GM23248 (cell line): ENCODE measurements at places on chromosomes 16 and 17. TPM values are rescaled to one million over a fixed set of nuclear protein-coding genes. Genes with fewer than 3 reads are reported as not detected.

Gene CBFA2T3
- polyA plus RNA-seq, result 0.08 TPM in 1 of 2 replicates, not detected in the other

Gene SLFN13
- 3.9 and 4.8 TPM in 2 replicates for polyA plus RNA-seq

DNA sequence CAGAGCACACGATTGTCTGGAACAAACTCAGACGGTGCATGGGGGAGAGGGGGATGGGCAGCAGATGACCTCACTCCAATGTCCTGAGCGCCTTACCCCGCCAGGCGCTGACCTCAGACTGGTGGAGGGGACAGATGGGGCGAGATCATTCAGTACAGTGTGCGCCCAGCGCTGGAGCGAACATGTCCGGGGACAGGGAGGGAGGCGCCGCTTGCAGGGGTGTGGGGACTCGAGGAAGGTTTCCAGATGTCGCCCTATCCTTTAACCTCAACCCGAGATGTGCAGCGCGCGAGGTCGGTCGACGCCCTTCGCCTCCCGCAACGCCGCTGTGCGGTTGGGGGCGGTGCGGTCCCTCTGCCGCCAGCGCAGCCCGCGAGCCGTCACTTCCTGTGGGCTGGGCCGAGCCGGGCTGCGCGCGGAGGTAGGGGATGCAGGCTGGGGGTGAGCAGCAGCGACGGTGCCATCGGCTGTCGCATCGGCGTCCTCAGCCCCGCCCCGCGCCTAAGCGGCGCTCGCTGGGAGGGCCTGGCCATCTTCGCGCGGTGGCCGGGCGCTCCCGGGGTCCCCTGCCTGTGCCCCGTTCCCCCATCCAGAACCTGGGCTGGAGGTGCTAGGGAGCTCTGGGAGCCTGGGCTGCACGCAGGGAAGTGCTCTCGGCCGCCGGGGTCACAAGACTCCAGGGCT is 5.3 kb upstream of the CDR2L start:
- peaks cover 10% of the 10 kb centered on the region; the same call in 1 of the 2 replicates for H3K4me1 ChIP-seq
- peak; percentile 79 for DNase-seq
- peak overlapping the region; percentile 44 for H3K27ac ChIP-seq
- no peaks in the 10 kb centered on the region for H3K36me3 ChIP-seq
- H3K4me3 ChIP-seq, result peak overlapping the region; percentile 74

DNA sequence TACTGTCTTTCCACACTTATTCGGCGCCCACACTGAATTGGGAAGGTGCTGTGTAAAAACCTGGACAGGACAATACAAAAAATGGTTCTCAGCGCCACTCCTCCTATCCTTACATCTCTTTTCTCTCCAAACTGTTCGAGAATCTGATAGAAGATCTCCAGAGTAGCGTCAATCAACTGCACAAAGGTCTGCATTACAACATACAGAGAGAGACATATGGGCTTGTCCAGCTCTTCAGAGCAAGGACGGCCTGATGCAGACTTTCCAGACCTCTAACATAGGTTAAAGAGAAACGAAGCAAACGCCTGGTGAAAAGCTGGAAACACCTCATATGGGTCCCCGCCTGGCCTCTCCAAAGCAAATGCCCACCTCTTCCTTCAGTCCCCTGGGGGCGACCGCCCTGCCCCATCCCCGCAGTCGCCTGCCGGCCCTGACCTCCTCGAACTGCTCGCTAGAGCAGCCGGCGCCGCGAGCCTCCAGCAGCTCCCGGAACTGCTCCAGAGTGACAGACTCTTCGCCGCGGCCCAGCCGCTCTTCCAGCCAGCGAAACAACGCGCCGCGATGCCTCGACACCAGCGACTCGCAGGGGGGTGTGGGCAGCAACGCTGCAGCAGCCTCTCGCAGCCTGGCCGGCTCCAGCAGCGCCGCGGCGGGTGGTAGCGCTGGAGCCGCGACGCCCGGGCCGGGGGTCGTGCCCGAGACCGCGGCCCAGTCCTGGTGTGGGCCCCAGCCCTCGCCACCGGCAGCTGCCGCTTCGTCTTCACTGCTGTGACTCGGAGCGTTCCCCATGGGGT is 526 bp downstream of the ZZEF1 start:
- H3K27me3 ChIP-seq, result no peaks in the 10 kb centered on the region
- H3K4me3 ChIP-seq, result peak overlapping the region; percentile 89
- H3K27ac ChIP-seq, result peak overlapping the region; percentile 99
- peak; percentile 78 for DNase-seq
- H3K36me3 ChIP-seq, result no peaks in the 10 kb centered on the region
- H3K4me1 ChIP-seq, result peaks cover 26% of the 10 kb centered on the region

- DNase-seq, result no peak
- H3K4me1 ChIP-seq, result no peaks in the 10 kb centered on the region
- no peaks in the 10 kb centered on the region for H3K36me3 ChIP-seq
- H3K27me3 ChIP-seq, result peaks cover 42% of the 10 kb centered on the region
Observed at GRCh38 chr17:34414339-34414738, 51.3 kb upstream of the CCL1 start.
